ENCODE measurements at places on chromosomes 6 and 20.

DNA sequence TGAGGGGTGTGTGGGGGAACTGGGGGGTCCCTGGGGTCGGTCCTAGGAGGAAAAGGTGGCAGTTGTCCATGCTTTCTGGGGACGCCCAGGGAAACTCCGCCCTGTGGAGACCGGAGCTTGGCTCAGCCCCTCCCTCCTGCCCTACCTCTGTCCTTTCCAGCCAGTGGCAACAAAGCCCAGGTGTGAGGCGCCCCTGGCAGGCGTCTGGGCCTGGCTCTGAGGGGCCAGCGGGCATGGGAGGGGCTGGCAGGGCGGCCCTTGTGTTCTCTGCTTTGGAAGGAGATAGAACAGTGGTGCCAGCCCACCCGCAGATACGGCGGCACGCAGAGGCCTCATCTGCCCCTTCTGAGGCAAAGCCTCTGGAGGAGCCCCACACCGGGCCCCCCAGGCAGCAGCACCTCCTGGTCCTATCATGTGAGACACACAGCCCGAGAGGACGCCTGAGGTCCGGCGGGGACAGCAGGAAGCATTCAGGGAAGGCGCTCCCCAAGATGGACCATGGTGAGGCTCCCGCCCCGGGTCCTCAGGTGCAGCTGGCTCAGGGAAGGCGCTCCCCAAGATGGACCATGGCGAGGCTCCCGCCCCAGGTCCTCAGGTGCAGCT lies 47.9 kb downstream of the YTHDF1 start:
- no peak for DNase-seq

- DNase-seq = no peak
Observed at GRCh38 chr6:168280020-168280898, 39.3 kb downstream of the DACT2 start.

DNA sequence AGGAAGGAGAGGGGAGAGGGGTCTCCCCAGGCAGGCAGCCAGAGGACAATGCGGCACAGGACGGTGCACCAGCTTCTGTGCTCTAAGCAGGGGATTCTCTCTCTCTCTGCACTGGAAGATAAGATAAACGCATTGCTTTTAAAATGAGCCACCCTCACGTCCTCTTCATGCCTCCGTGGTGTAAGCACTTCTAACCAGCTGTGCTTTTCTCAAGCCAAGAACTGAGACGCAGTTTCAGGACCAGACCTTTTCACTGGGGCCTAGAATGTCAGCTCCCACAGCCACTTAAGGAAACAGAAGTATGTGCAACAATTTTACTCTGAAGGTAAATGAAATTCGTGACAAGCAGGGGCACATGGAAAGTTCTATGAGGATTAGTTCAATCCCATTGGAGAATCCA lies 82.4 kb downstream of the PSMB1 start:
- no peak for DNase-seq

- no peak for DNase-seq
Observed at GRCh38 chr6:43772681-43773049, 2.7 kb downstream of the VEGFA start.

DNA sequence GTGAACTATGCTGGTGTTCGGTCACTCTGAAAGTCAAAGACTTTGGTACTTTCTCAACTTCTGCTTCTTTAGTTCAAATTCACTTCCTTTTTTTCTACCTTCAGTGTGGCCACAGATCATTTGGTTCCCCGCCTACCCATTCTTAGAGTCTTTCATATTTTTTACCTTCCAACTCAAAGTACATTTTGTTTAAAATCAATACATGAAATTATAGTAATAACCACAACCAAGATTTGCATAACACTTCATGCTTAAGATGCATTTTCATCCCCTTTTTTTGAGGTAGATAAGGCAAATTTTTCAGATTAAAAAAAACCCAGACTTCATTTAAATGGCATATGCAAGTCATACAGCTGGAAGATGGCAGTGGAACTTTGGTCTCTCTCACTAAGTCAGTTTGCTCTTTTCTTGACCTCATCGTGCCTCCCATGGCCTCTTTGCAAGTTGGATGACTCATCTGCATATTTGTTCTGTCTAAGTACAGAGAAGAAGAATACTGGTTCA lies 11.9 kb upstream of the CNR1 start:
- no peak for DNase-seq

DNA sequence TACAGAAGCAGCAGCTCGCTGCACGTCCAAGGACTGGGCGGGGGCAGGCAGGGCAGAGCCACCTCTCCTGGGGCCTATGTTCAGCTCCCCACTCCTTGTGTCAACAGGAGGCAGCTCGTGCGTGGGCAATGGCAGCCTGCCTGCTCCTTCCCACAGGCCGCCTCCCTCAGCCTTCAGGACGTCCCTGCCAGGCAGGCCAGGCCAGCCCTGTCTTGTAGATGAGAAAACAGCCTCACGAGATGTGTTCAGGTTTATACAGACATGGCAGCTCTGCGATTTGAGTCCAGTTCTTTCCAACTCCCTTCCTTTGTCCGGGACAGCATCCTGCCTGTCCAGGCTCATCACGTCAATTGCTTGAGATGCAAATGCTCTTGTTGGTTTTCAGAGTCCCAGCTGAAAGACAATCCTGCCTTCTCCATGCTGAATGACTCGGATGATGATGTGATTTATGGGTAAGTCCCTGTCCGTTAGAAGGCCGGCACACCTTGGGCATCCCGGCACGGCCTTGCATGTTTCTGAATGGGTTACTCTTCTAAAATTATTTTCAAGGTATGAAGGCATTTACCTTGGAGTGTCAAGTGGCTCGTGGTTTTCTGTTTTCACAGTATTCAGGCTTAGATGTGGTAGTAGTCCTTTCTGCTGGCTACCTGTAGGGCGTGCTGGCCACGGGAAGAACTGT lies 13.5 kb downstream of the DYNLT1 start:
- DNase-seq = no peak

GRCh38 chr6:53992522-53992921 lies 118.7 kb upstream of the MLIP start:
- DNase-seq = no peak

GRCh38 chr6:79614326-79615305 lies 16.5 kb upstream of the SH3BGRL2 start:
- DNase-seq = no peak

DNA sequence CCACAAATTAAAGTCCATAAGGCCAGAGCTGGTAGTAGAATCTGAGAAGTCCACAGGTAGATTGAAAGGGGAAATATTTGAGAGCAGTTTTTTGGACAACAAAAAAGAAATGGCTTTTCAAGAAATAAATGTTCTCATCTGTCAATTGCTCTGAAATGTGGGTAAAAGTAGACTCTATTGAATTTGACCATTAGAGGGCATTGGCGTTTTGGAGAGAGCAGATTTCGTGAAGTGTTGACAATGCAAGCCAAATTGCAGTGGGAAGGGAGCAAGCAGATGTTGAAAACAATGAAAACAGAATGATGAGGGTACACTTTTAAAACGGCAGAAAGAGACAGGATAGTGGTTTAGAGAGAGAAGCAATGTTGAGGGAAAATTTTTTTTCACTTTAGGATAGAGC lies 149.1 kb upstream of the FAM83B start:
- no peak for DNase-seq

- DNase-seq = no peak
Observed at GRCh38 chr20:35636095-35636494, 20.5 kb downstream of the SPAG4 start.

- DNase-seq = no peak
Observed at GRCh38 chr20:63025534-63026331, 19.0 kb upstream of the BHLHE23 start.

DNA sequence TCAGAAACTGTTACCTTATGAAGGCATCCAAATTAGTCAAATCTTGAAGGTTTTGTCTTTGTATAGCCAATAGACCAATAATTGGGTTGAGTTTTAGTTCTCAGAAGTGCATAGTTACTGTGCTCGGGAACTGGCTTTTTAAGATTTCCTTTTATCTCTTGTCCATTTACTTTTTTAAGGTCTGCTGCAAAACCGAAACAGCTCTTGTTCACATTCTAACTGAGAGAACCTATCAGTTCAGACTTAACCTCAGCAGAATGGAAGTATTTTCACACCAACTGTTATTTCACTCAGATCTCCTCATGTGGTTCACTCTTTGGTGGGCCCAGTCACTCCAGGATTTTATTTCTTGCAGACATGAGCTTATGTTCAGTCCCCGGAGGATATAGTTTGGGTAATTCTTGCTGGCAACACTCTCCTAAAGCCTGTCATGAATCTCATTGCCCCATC lies 55.5 kb downstream of the TPBG start:
- DNase-seq = no peak

DNA sequence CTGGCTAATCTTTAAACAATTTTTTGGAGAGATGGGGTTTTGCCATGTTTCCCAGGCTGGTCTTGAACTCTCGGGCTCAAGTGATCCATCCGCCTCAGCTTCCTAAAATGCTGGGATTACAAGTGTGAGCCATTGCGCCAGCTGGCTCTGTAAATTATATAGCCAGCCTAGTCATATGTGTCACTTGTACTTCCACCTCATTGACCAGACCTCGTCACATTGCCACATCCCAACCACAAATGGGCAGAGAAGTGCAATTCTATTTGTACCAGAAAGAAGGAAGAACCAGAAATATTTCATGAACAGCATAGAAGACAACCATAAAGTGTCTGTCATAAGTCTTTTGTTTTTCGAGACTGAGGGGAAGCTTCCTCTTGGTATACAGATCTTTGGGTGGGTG lies 304.9 kb upstream of the RNF24 start:
- DNase-seq = no peak

DNA sequence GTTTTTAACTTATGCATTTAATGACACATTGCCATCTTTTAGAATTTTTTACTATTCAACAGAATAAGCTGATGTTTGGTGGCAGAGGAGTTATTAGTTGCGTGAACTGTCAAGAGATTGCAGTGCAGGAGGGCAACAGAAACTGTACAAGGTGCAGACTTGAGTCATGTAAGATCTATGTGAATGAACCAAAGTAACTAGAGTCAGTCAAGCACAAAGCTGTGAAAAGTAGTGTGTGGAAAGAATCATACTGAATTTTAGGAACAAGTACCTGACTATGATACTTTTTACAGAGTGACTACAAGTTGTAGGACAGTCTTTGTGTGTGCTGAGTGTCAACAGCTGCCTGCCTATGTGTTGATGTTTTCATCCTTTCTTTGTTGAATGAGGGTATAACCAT lies 2.7 kb upstream of the C6orf163 start:
- no peak for DNase-seq

- DNase-seq = no peak
Observed at GRCh38 chr6:158219228-158219627, 51.1 kb downstream of the GTF2H5 start.

DNA sequence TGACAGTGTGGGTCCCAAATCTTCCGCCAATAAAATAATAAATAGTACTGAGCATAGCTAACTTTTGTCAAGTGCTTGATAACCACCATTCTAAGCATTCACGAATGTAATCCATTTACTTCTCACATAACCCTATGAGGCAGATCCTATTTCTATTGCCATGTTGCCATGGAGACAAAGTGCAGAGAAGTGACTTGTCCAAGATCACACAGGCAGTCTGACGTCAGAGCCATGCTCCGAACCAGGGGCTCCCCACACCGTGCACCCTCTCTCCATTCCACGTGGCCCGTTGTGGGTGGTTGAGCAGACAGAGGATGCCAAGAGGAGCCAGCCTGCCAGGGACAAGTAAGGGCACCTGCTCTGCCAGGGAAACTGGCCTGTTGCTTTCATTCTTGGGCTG lies 38.9 kb downstream of the CDH22 start:
- DNase-seq = no peak

- no peak for DNase-seq
Observed at GRCh38 chr6:166437661-166438060, 54.9 kb upstream of the MPC1 start.

DNA sequence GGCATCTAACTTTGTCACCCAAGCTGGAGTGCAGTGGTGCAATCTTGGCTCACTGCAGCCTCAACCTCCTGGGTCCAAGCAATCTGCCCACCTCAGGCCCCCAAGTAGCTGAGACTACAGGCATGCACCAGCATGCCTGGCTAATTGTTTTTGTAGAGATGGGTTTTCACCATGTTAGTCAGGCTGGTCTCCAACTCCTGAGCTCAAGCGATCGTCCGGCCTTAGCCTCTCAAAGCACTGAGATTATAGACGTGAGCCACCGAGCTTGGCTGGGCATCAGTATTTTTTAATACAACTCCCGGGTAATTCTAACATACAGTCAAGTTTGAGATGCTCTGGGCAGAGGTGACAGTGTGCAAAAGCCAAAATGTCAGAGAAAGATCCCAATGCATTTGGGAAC lies 73.5 kb downstream of the NFATC2 start:
- DNase-seq = no peak

DNA sequence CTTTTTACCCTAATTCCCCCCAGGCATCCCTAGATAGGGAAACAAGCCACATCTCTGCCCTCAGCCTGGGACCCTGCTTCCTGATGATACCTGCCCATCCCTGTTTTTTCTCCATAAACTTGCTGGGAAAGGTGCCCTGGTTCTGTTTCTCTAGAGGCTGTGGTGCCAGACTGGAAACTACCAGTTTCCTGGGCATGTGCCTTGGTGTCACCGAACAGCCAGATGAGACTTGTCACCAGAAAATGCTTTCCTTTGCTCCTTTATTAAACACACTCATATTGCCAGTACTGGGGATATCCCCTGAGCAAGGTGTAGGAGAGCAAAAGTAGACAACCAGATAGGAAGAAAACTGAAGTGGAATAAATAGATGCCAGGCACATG lies 16.8 kb downstream of the SRSF3 start:
- DNase-seq = no peak

Data from stimulated activated CD8-positive, alpha-beta memory T cell treated with anti-CD3 and anti-CD28 coated beads, Interleukin-7, amount 100 ng/mL, for 48 hours (primary cell).